ENCODE measurements at places on chromosomes 2 and 18.
A peak's percentile ranks its signal among the peaks of the same experiment; 100 is the strongest.

- no peak for DNase-seq
Measured at GRCh38 chr2:153940511-153940910, 68.8 kb downstream of the GALNT13 start.

GRCh38 chr2:187547353-187547979, 6.8 kb downstream of the TFPI start:
- peak; percentile 28 for DNase-seq

GRCh38 chr2:80459028-80459427, 154.5 kb upstream of the LRRTM1 start:
- DNase-seq = no peak

GRCh38 chr2:233444501-233444900, 90.2 kb downstream of the DGKD start:
- no peak for DNase-seq

DNA sequence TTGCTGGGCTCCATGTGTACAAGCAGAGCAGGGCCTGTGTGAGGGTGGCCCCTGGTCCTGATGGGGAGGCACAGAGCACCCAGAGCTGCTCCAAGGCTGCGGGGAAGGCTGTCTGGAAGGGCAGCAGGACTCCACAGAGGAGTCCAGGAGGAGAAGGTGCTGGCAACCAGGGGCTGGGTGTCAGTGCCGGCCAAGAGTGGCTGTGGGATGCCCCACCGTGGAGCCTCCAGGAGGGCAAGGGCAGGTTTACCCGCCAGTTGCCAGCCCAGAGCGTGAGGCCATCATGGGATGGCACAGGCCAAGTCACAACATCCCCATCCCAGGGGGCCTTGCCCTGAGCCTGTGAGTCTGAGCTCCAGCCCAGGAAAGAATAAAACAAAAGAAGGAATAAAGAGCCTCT, 241.8 kb downstream of the NAPG start:
- no peak for DNase-seq

- DNase-seq = no peak
Measured at GRCh38 chr2:193847130-193847529, 1652.4 kb upstream of the TMEFF2 start.

DNA sequence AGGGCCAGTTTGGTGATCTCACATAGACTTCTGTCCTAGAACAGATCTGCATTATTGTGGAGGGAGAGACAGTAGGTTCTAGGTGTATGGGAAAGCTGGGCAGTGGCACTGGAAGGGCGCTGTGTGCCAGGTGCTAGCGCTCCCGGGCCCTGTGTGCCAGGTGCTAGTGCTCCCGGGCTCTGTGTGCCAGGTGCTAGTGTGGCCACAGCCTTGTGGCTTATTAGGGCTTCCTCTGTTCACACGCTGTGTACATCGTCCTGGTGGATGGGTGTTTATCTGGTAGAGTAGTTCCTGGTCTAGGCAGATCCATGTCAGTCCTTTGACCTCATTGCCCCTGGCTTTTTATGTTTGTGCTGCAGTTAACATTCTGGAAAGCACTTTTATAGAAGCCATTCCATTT, 263.4 kb downstream of the AGAP1 start:
- DNase-seq = no peak

DNA sequence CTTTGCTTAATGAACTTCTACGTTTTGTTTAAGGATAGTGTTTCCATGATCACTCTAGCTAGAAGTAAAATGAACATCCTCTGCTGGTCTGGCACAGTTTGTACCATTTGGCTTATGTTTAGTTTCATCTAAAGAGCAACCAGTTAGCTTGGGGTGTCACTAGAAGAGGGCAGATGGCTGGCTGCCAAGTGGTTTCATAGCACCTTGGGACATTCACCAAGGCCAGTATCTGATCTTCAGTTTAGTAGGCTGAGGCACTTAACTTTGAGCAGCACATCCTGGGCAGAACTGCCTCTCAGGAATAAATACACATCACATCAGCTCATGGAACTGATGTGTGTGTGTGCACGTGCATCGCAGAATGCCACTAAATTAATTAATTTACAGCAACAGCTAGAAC, 68.4 kb downstream of the NXPH2 start:
- DNase-seq = no peak

DNA sequence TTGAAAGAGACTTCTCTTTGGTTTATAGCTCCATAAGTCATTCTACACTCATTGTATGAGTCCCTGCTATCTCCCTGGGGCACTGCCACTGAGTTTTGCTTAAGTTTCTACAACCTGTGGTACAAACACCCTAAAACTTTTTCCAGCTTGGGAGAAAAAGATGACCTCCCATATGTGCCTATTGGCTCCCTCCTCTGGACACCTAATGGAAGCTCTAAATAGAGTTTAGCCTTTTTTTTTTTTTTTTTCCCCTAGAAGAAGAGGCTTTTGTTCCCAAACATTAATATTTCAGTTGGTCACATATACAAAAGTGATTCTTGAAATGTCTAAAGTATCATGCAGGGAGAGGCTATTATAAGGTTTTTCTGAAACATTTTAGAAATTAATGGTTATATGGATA, 547.2 kb upstream of the TMEFF2 start:
- DNase-seq = no peak

DNA sequence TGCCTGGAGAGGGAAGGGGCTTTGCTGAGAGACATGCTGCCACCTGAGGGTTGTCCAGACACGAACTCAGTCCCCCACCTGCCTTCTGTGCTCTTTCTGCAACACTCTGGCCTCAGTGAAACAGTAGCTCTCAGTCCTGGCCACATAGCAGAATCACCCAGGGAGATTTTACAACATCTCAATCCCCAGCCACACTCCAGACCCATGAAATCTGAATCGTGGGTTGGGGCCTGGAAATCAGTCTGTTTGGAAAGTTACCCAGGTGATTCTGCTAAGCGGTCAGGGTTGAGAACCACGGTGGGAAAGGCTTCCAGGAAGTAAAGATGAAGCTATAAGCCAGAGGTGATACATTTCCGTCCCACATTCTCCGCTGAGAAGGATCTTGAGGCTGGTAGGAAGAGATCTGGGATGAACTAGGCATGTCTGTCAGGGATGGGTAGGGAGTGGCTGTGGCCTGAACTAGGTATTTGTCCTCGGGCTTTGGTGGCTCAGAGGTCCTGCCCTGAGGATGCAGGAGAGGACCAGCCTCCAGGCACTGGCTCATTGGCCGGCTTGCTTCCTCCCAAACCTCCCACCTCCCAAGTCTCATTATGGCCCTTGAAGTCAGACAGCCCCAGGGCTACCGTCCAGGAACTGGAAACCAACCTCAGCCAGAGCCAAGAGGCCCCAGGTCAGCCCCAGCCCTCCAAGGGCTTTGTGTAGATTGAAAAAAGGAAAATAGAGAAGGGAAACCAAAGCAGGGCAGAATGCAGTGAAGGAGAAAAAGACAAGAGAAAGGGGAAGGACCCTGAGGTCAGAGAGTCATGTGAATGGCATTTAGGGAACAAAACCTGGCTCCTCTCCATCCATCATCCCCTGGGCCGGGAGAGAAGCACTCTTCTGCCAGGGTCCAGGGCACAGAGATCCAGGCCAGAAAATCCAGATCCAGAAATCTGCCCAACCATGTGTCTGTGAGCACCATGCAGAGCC, 119.6 kb downstream of the ZFP36L2 start:
- no peak for DNase-seq

DNA sequence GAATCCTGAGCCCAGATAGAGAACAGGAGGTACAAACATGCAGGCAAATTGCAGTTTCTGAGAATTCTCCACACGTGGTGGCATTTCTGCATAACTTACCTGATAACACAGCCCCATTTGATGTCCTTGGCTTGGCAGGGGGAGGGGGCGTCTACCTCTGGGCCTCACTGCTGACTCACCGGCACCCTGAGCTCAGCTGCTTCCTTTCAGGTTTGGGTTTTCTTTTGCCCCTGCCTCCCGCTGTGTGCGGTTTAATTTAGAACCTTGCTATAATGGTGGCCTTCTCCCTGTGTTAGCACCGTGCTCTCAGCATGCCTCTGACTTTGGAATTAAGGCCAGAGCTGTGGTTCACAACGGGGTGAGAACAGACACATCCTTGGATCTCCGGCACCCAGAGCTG, 4.4 kb downstream of the CTIF start:
- no peak for DNase-seq

GRCh38 chr2:117523711-117524238, 290.7 kb upstream of the DDX18 start:
- no peak for DNase-seq

DNA sequence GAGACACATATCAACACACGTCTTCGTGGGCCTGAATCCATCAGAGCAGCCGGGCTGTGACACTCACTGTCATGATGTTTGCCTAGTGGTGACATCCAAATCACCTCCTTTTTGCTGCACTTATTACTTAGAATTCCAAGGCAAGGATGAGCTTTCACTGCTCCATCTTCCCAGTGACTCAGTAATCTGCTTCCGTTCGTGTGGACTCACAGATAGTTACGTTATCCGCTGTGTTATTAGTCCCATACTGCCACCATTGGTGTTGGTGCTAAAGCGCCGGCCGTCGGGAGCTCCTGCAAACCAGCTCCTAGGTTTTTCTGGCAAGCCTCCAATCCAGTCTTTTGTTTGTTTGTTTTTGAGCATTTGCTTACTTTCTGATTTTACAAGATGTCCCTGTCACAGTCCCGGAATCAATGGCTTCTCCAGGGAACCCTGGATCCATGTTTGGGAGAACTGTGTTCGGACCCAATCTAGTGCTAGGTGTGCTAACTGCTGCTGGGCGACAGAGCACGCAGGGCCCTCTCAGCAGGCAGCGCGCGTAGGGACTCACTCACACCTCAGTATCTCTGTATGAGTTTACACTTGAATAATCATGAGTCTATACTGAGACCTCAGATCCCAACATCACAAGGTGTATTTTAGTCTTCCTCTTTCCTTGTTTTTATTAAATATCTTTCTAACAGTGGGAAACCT, 42.6 kb downstream of the HDAC4 start:
- DNase-seq = no peak

DNA sequence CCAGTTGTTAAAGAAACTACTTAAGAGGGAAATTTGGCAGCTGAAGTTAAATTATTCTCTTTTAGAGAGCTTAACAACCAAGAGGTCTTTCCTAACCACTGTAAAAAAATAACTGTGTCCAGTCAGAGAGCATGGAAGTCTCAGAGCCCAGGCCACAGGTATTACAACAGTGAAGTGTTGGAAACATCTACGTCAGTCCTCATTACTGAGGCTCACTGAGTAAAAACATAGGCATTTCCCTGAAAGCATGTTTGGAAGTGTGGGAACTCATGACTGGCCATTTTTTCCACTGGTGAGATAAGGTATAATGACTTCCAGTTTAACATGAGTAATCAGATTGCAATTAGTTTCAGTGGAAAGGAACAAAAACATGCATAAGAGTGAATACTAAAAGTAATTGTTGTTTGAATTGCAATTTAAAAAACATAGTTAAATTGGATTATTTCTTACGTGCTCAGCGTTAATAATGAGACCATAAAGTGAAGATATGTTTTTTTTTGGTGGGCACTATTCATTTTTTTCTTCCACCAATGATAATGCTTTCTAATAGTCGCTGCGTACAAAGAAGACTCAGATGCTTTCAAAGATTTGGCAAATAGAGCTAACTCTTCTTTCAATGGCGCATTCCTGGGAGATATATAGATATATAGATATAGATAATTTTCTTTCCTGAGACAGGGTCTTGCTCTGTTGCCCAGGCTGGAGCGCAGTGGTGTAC, 60.8 kb downstream of the EFEMP1 start:
- DNase-seq = peak; percentile 25

DNA sequence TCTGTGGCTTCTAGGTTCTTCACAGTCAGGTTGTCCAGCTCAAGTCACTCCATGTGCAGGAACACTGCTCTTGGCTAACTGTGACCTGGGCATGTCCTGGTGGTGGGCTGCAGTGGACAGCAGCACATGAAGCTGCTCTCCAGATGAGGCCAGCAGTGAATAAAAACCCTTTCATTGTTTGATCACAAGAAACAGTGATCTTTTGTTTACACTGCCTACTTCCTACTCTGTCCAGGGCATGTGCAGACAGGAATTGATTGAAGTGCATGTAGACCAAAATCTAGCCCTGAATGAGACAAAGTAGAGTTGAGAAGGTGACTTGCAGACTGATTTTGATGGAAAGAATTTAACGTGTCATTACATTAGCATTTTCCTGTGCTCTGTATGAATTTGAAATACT, 34.9 kb downstream of the BCL2L11 start:
- no peak for DNase-seq

DNA sequence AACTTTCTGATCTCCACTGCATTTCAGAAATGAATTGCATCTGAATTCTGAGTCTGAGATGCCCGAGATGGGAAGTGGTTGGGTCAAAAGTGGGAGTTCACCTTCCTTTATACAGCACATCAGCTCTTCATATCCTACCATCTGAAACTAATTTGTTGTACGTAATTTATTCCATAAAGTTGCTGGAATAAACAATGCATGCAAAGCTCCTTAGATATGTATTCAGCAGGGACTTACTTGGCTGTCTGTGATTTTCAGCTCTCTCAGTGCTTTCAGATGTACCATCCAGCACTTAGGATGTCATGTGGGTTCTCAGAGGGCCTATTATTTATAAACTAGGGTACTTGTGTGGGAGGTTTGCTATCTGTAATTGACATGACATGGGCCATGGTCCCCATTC, 46.9 kb upstream of the EFEMP1 start:
- no peak for DNase-seq

- no peak for DNase-seq
Measured at GRCh38 chr18:74524097-74524496, 10.2 kb upstream of the CNDP1 start.

DNA sequence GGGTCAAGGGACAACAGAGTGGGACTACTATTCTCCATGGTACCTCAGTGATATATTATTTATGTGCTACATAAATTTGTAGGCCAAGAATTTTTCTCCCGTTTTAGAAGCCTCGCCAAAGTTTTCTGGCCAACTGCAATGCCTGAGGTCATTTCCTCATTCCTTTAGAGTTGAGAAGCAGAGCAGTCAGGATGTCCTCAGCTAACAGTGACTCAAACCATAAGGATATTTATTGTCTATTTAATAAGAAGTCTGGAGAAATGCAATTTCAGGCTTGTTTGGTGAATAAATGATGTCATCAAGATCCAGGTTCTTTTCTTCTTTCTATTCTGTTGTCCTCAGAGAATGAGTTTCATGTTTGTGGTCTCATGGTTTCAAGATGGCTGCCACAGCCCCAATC, 91.0 kb downstream of the ADCYAP1 start:
- peak; percentile 12 for DNase-seq

GRCh38 chr2:232534940-232535651, 4.4 kb upstream of the CHRNG start:
- DNase-seq = no peak

- DNase-seq = no peak
Measured at GRCh38 chr2:10733566-10733925, 12.1 kb downstream of the ATP6V1C2 start.

GRCh38 chr2:172710584-172711047, 25.0 kb upstream of the RAPGEF4 start:
- peak; percentile 32 for DNase-seq

DNA sequence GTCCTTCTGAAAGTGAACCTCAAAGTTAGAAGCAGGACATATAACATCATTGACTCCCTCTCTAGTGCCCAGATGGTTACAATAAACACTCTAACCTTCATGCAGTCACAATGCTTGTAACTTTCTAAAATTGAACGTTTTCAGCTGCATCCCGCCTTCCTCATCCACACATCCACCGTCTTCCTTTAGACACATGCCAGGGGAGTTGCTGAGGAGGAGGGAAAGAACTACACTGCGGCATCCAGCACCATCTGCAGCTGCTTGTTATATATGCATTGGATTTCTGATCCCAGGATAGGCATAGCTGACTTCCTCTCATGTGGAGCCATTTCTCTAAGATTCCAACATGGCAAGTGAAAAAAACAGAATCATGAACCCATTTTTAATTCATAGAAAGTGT, 96.8 kb downstream of the FBXO15 start:
- no peak for DNase-seq

GRCh38 chr2:237205561-237205971, 119.9 kb downstream of the COPS8 start:
- DNase-seq = no peak

GRCh38 chr2:63287956-63288355, 237.3 kb downstream of the OTX1 start:
- DNase-seq = no peak

Data from H54 (cell line).